ENCODE measurements at places on chromosomes 5 and 9.

DNA sequence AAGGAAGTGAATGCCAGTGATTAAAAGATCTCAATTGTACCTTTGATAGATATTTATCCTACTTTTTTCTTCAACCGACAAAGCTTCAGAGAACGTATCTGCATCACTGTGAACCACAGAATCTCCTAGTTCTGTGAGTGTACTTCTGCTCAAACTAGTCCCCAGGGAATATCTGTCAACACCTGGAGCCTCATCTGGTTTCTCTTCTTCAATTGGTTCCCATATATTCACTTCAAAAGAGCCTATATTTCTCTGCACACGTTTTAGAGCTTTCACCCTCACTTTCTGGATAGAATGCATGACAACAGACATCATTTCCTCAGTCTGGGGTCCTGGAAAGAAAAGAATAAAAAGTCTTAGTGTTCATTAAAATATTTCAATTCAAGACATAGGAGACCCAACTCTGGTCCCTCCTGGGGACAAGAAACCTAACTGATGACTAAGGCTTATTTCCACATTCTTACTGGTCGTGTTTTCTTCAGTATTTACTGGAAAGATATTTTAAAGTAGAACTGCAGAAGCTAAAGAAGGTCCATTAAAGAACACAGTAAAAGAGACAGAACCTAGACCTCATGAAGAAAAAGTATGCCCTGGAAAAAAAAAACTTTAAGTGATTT is 64.3 kb downstream of the CPLANE1 start:
- no peak for DNase-seq

DNA sequence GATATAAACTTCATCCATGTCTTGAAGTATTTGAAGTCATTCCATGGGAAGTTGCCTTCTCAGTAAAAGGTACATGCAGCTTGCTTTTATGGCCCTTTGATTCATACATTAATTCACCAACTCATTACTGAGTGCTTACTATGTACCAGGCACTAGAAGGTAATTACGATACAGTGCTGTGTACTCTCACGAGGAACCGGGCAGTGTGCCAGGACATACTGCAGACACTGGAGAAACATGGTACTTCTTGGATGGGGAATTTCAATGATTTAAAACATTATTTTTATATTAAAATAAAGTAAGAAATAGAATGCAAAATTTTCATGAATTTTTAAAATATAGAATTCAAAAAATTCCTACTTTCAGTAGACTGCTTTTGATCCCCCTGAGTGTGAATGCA is 71.4 kb upstream of the WDR41 start:
- no peak for DNase-seq

- DNase-seq, result no peak
Observed at GRCh38 chr5:28014779-28015178, 976.4 kb upstream of the CDH9 start.

GRCh38 chr5:169637085-169637548 is at the start of gene DOCK2:
Gene DOCK2, plus strand, starts transcription at chr5:169637275. Its CDS starts 52 bp downstream, at chr5:169637327.
- DNase-seq, result peak; percentile 77

GRCh38 chr5:63155310-63155631 is 576.7 kb downstream of the LRRC70 start:
- no peak for DNase-seq

DNA sequence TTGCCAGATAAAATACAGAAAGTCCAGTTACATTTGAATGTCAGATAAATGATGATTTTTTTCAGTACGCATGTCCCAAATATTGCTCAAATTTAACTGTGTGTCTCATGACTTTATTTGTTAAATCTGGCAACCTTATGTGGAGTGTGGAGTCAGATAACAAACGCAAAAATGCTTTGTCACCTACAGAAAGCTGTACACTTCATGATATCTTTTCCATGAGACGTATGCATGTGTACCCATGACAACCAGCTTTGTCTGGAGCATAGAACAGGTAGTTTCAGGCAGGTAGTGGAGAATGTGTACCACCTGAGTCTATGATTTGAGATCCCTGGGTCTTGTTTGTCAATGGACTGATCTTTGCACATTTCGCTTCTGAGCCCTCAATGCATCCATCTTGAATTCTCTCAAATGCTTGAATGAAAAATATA is 105.5 kb upstream of the CPEB4 start:
- no peak for DNase-seq

- no peak for DNase-seq
Observed at GRCh38 chr9:93617273-93617672, 40.9 kb downstream of the PHF2 start.

- DNase-seq, result no peak
Observed at GRCh38 chr5:135690466-135690865, 111.7 kb upstream of the CXCL14 start.

DNA sequence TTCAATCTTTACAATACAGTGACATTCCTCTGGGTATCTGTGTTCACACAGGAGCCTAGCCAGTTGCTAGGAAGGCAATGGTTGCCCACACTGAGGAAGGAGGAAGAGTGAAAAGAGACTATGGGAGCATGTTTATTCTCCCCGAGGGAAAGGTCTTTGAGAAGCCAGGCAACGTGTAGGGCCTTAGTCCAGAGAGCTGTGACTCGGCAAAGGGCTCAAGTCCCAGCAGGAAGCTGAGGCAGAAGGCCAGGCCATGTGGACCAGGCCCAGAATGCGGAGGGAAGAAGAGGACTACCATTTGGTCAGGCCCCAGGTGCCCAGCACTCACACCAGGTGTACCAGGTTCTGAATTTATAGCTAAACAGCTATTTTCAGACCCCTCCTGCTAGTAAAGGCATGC is 136.6 kb upstream of the DMAC1 start:
- no peak for DNase-seq

GRCh38 chr5:73757416-73757815 is 131.4 kb downstream of the ARHGEF28 start:
- no peak for DNase-seq

GRCh38 chr5:132686193-132686592 is 12.4 kb downstream of the IL4 start:
- DNase-seq, result no peak

- DNase-seq, result no peak
Observed at GRCh38 chr5:29150840-29151239, 2042.6 kb upstream of the CDH6 start.

GRCh38 chr5:96733771-96734500 is 71.8 kb downstream of the CAST start:
- no peak for DNase-seq

DNA sequence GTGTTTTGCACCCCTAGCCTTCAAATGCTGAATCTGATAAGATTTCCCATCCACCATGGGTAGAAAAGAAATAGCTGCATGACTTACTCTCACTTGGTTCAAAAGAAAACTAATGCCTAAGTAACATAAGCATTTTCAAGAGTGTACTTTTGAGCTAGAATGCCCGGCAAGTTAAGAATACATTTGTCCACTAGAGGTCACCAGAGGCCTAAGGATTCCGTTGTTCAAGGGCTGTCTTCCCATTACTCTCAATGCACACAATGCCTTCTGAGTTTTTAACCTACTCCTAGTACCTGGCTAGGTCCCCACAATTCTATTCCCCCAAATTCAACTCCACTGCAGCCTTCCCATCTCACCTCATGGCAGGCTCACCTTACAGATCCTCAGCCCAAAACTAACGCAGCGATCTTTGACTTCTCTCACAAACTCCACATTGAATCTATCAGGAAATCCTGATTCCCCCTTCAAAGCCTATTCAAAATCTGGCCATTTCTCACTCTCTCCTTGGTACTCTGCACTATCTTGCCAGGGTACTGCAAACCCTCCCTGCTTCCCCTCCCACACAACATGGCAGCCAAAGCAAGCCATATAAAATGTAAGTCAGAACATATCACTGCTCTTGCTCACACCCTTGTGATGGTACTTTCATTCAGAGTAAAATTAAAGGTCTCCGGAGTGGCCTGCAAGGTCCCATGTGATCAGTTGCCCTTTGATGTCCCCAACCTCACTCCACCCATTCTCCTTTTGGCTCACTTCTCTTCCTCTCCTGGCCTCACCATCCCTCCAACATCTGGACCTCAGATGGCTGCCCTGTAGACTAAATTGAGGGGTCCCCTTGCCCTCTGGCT is 13.4 kb downstream of the OXCT1 start:
- DNase-seq, result peak; percentile 58

- no peak for DNase-seq
Observed at GRCh38 chr5:130549884-130550561, 615.0 kb downstream of the HINT1 start.

DNA sequence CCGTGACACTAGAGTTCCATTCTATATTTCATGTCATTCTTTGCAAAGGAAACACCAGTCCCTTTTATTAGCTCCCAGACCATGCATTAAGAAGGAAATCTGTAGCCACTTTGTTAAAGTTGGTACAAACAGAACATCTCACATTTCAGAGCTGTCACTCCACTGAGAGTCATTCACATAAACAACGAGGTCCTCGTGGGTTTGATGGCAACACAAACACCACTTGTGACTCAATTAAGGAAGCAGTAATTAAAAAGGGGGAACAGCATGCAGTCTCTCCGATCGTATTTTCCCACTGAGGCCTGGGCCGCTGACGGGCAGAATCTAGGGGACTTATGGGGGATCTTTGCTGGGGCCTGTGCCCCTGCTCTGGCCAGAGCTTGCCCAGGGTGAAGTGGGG is 94.2 kb upstream of the ZNF618 start:
- DNase-seq, result no peak

- no peak for DNase-seq
Observed at GRCh38 chr5:38780945-38781344, 64.9 kb upstream of the OSMR start.

DNA sequence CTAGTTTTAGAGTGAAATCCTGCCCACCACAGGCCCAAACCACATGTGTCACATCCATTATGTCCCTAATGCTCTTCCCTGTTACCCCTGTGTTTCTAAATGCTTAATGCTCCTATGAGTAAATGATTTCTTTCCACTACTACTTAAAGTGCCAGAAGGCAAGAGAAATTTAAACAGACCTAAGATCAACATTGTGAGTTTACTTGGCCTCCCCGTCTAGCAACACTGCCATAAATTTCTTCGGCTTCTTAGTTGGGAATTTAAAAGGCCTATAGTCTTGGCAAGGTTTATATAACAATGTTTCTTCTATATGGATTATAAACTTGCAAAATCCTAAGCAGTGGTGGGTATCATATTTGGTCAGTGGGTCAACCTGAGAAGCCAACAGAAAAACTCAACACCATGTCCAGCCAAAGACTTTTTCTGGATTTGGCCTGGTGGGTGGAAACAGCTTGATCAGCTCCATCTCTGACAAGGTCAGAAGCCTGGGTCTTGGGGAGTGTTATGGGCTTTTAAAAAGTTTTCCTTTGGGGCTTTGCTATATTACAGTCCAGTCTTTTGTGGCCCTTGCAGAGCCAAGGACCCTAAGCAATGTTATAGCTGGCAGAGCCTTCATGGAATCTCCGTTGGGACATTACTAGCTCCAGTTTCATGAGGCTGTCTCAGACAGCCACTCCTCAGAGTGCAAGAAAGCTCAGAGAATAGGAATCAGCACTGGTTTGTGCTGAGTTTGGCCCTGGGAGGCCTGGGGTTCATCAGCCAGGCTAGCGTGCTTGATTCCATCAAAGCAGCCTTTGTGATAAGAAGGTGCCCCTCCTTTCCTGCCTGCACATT is 119.8 kb downstream of the PRDM6 start:
- DNase-seq, result no peak

DNA sequence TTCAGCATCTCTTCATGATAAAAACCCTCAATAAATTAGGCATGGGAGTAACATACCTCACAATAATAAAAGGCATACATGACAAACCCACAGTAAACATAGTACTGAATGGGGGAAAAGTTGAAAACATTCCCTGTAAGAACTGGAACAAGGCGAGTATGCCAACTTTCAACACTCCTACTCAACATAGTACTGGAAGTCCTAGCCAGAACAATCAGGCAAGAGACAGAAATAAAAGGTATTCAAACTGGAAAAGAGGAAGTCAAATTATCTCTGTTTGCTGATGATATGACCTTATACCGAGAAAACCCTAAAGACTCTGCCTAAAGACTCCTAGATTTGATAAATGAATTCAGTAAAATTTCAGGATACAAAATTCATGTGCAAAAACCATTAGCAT is 167.6 kb downstream of the TMEM38B start:
- no peak for DNase-seq

DNA sequence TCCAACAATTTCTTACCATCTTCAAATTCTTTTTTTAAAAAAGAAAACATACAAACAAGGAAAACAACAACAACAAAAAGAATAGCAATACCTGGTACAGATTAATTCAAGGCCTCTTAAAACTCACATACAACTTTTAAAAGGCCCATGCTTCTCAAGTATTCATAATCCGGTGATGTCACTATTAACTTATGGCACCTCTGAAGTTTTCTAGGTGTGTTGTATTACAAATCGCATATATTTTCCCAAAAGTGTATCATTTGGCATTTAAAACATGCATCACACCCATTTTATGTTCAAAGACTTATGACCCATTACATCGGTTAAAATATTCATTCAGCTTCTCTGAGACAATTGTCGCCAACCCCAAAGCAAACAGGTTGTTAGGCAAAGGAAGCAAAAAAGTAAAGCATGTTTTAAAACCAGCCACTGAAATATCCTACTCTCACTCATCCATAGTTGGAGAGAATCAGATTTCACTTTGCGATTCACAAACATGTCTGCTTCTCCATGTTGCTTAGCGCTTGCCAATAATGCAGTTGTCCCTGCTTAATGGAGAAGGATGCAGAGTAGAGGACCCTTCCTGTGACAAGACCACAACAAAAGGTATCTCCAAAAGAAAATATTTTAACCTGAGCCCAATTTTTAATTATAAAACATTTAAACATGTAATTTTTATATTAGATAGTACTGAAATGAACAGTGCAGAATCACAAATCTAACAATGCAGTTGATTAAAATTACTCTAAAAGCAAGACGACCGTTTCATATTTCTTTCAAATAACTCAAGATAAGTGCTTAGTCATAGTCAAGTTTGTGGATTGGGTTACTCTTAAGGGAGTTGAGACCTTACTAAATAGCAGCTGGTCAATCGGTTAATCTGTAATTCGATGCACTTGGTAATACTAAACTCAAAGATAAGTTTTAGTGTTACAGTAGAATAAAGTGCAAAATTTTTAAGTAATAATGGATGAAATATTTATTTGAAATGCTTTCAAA is 1.6 kb downstream of the SKP1 start:
- no peak for DNase-seq

GRCh38 chr5:140568443-140569063 is 3.9 kb downstream of the SLC35A4 start:
- DNase-seq, result no peak

DNA sequence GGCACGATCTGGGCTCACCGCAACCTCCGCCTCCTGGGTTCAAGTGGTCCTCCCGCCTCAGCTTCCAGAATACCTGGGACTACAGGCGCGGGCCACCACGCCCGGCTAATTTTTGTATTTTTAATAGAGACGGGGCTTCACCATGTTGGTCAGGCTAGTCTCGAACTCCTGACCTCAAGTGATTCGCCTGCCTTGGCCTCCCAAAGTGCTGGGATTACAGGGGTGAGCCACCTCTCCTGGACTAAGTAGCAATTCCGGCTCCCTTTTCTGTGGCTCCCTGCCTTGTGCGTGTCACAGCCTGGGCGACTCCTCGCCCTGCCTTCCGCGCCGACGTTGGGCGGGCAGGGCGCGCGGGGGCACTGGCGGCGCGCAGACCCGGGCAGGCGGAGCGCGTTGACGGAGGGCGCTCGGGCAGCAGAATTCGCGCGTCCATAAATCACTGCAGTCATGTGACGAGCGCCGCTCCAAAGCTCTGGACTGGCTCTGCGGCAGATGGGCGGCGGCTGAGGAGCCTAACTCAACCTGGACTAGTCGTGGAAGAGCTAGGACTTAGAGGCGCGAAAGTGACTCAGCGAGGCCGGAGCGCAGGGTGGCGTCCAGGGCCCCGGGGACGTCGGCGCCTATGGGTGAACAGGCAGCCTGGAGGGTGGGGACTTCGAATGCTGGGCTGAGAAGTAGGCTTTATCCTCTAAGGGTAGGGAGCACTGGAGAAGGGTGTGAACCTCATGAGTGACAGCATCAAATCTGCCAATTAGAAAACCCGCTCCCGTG is 1.4 kb upstream of the CIZ1 start:
- DNase-seq, result no peak

Data from stimulated activated CD4-positive, alpha-beta T cell treated with anti-CD3 and anti-CD28 coated beads, Interleukin-2, amount 100 ng/mL, for 24 hours (primary cell).